Uterus (tissue), 4 donors: ENCODE measurements at places on chromosomes 3 and 15.
A peak's percentile ranks its signal among the peaks of the same experiment; 100 is the strongest.

DNA sequence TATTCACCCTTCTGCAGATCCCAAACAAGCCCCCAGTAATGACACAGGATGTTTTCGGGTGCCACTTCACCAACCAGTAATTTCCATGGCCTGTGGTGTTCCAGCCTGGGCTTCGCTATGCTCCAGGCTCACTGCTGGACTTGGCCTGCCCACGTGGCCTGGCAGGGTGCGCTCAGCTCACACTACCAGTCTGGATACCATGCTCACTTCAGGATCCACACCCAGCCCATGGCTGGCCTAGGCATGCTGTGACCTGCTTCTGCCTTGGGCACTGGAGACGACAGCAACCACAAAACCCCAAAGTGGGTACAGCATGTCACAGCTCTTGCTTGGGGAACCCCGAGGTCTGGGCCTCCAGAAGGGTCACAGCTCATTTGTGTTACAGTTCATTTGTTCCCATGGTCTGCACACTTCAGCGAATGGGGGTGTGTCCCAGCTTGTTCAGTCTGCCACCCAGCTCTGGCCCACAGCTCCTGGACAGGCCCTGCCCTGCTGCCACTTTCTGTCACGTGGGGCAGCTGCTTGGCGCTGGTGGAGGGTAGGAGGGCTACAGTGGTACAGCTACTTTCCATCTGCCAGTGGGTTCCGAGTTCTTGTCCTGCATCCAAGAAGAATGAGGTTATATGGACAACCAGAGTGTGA lies 650.8 kb downstream of the MCTP2 start:
- H3K27ac ChIP-seq = no peak overlapping the region
- H3K36me3 ChIP-seq = no peaks in the 10 kb centered on the region
- no peaks in the 10 kb centered on the region for H3K27me3 ChIP-seq
- DNase-seq = no peak
- H3K4me1 ChIP-seq = no peaks in the 10 kb centered on the region

DNA sequence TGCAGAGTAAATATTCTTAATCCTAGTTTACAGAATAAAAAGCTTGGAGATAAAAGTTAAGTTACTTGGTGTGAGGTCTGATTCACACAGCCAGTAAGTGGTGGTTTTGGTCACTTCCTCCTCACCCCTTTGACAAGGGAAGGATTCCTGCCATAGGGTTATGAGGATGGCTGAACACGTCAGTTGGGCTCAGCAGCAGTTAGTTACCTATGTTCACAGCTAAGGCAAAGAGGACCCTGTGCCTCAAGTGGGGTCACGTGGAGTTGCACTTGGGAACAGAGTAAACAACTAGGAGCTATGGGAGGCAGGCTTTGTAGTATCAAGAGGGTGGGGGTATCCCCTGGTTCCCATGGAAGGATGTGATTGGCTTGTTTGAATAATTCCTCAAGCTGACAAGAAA lies 232.2 kb downstream of the UBE2E2 start:
- H3K4me3 ChIP-seq = no peak overlapping the region
- no peaks in the 10 kb centered on the region for H3K36me3 ChIP-seq
- DNase-seq = no peak
- H3K4me1 ChIP-seq = no peaks in the 10 kb centered on the region
- no peaks in the 10 kb centered on the region for H3K27me3 ChIP-seq

DNA sequence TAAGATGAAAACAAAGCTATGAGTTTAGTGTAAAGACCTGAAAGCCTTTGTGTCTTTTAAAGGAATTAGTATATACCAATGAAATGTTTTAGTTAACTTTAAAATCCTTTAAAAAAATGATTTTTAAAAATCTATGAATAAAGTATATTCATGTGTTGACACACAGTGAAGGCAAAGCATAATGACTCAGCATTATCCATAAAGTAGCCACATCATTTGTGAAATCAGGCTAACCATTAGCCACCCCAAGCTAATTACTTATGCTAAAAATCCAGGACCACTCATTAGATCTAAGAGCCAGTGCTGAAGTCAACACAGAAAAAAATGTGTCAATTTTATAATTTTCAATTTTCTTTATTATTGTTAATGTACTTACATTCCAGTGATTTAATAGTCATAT lies 310.2 kb downstream of the TBC1D5 start:
- H3K4me1 ChIP-seq = no peaks in the 10 kb centered on the region
- peak overlapping the region; percentile 50 for H3K27ac ChIP-seq
- H3K4me3 ChIP-seq = no peak overlapping the region
- no peaks in the 10 kb centered on the region for H3K27me3 ChIP-seq

- no peaks in the 10 kb centered on the region for H3K27me3 ChIP-seq
- no peak overlapping the region for H3K27ac ChIP-seq
- no peaks in the 10 kb centered on the region for H3K36me3 ChIP-seq
- DNase-seq = no peak
- no peak overlapping the region for H3K4me3 ChIP-seq
Observed at GRCh38 chr15:99406716-99407487, 155.6 kb downstream of the LRRC28 start.

- no peaks in the 10 kb centered on the region for H3K27me3 ChIP-seq
- H3K4me1 ChIP-seq = no peaks in the 10 kb centered on the region
- H3K4me3 ChIP-seq = no peak overlapping the region
- DNase-seq = no peak
Observed at GRCh38 chr3:185789891-185790830, 34.7 kb downstream of the IGF2BP2 start.
